ENCODE measurements at places on chromosomes 2 and 18.

DNA sequence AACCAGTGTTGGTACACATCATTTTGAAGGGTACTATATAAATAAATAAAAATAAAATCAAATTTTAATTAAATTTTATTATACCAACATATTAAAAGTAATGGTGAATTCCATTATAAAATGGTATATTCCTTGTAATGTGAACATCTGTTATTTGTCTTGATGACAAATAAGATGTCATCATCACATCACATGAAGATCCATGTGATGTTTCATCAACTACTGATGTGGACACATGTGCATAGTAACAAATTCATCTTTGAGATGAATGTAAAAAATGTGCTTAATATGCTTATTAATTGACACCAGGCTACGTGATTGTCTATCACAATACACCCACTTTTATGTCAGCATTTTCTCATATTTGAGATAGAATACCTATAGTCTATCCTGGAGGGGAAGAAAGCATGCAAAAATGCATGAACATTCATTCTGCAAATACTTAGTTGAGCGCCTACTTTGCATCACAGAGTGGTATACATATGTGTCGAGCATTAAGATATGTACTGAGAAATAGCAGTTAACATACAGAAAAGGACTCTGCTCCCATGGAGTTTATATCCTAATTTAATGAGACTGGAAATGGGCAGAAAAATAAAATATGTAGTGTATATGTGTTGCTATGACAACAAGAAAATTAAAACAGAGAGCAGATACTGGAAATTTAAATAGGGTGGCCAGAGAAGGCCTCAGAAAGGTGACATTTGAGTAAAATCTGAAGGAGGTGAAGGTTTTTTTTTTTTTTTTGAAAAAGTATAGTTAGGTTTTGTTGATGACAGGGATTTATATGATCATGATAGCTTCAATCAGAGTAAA, 281.1 kb downstream of the ARHGAP15 start:
- DNase-seq, result no peak

GRCh38 chr2:217801115-217801531, 201.7 kb downstream of the TNS1 start:
- DNase-seq, result no peak

- no peak for DNase-seq
Measured at GRCh38 chr2:33420726-33421125, 55.7 kb upstream of the RASGRP3 start.

DNA sequence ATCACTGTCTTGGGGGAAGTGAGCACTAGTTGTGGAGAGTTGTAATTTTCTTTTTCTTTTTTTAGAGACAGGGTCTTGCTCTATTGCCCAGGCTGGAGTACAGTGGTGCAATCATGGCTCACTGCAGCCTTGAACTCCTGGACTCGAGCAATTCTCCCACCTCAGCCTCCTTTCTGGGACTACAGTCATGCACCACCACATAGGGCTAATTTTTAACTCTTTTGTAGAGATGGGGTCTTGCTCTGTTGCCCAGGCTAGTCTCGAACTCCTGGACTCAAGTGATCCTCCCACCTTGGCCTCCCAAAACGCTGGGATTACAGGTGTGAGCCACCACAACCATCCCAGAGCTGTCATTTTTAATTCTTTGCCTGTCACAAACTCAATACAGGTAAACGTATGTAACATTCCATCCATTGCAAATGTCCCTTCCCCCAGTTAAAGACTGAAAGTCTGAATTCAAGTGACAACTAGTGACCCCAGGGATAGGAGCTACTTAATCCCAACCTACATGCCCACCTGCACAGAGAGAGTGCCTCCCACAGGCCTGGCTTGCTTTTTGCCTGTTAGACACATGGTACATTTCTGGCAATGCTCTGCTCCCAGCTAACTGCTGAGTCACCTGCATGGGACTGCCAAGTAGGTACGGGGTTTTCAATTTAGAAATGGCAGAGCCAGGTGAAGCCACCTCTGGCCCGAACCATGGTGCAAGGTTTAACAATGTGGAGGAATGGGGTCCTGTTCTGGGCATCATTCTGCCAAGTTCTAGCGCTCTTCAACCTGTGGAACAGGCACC, 60.6 kb downstream of the CYB5A start:
- no peak for DNase-seq

Measured in spinal cord (tissue), 10 donors.